Esophagus squamous epithelium (tissue), 5 donors: ENCODE measurements at places on chromosomes 16 and 17.

DNA sequence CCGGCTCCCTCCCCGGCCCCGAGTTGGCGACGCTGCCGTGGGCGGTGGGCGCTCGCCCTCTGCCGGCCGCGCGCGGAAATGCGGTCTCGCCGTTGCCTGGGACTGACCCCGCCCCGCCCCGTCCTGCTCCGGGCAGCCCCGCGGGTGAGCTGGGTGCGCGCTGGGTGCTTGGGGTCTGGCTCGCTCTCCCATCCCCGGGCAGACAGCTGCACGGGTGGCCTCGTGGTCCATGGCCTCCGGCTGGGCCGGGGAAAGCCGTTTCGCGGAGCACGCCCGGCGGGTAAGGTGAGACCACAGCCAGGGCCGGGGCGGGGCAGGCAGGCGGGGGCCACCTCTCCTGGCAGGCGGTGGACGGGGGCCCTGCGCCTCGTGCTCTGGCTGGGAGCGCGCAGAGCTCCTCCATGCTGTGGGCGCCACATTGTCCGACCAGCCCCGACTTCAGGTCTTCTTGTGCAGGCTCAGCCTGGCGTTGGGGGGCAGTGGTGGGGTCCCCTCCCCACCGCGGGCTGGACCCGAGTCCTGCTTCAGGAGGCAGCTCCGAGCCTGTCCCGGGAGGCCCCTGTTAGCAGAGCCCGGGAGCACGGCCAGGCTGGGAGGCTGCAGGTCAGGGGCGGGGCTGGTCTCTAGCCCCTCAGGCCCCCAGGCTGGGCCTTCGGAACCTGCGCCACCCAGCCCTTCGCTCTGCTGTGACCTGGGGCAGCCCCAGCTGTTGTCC, 7.0 kb upstream of the C1QTNF8 start:
- no peak for DNase-seq

DNA sequence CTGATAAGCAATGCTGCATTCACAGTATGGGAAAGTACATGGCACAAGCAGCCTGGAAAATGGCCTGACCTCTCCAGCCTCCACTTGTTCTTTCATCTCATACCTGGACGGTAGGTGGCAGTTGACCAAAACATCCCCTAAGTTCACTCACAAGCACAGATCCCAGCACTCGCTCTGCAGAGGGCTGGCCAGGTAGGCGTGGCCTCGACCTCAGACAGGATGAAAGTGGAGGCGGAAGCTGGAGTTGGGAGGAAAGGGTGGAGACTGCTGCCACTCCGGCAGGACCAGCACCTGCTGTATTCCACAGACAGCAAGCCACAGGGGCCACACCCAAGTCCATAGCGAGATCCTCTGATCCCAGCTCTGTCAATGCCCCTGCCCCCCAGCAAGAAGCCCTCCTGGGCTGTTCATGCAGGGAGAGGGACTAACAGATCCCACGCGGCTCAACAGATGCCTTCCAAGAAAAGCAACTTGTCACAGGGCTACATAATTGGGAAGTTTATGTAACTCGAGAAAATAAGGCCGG, 31.3 kb downstream of the ZCCHC14 start:
- DNase-seq, result no peak

DNA sequence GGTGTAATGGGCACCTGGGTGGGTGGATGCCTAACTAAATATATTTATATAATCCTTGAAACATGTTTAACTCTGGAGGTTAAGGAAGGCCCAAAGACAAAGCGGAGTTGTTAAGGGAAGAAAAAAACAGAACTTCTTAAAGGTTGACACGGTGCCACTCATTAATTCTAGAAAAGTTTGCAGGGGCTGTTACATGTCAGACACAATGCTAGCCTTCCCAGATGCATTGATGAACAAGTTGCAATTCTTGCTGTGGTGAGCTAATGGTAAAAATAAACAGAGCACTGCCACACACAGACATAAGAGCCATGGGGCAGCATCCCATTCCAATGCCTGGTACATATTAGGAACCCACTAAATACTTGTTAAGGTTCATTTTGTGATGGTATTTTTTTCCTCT, 109.5 kb downstream of the CDH13 start:
- DNase-seq, result no peak

DNA sequence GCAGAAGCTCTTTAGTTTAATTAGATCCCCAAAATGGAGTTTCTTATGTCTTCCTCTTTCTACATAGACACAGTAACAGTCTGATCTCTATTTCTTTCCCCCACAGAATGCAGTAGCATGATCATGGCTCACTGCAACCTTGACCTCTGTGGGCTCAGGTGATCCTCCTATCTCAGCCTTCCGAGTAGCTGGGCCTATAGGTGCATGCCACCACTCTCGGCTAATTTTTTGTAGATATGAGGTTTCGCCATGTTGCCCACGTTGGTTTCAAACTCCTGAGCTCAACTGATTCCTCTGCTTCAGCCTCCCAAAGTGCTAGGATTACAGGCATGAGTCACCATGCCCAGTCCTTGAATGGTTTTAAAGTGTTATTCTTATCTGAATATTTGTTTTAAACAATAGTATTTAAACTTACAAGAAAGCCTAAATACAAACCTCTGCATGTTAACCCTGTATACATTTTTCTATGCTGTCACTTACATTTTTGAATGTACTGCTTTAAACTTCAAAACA, 120.6 kb downstream of the GOSR1 start:
- no peak for DNase-seq
